Natural killer cell treated with Interleukin-12 subunit alpha and Interleukin-12 subunit beta and Interleukin-15 and Interleukin-18, amount 100 ng/mL, for 72 hours (primary cell): ENCODE measurements at places on chromosomes 6 and 20.
A peak's percentile ranks its signal among the peaks of the same experiment; 100 is the strongest.

DNA sequence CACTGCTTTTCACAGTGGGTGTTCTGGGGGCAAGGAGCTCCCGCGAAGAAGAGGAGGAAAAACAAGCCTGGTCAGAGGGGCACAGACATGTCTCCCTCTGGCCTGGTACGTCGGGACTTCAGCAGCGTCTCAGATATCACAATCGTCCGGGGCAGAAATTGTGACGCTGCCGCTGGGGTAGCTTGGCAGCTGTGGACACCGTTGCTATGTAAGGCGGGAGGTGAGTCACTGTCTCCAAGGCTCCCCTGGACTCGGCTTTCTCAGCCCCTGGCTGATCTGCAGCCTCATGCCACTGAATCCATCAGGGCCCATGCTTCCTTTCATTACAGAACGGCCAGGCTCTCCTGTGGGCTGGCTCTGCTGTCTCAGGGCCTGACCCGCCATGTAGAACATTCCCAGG, 98.7 kb downstream of the SULF2 start:
- DNase-seq, result peak; percentile 35

DNA sequence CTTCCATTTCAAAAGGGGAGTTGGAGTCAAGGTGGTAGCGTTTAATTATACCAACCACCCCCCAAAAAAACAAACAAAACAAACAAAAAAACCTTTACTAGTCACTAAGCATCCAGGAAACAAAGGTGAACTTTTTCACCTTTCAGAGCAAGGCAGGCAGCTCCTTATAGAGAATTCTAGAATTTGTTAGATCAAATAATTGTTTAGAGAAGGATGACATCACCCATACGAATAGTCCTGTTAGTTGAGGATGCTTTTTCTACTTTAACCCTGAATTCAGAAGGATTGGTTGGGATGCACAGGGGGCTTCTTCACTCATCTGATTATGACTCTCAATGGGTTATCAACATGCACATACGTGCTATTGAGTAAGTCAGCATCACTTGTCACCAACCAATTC, 44.3 kb downstream of the GNAS start:
- DNase-seq, result no peak

DNA sequence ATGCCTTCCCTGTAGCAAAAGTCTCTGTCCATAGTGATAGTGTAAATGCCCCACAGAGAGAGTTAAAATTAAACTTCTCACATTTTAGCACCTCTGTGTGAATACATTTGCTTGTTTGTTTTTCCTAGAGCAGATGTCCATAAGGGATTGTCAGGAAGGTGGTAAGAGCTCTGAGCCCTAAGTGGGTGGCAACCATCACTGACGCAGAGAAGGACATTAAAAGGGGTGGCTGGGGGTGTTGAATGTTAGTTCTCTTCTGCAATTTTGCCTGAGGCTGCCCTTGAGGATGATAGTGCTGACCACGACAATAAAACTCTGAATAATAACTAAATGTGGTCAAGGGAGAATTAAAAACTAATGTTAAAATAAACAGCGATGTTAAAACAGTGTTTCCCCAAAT, 174.3 kb upstream of the ID4 start:
- DNase-seq, result no peak

DNA sequence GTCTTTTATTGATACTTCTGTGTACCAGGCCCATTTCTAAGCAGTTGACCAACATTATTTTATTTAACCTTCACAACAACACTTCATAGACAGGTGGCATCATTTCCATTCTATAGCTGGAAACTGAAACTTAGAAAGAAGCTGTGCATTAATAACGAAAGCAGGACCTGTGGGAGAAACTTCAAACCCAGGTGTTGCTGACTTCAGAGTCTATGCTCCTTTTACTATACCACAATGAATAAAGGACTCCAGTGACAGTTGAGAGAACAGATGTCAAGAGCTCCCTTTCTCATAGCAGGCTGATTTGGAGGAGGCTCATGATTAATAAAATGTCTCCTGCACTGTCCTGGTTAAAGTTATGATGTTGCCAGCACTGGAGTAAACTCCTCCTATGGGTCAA, 56.6 kb upstream of the POU3F2 start:
- no peak for DNase-seq
